ENCODE measurements at places on chromosomes 1 and 21.

DNA sequence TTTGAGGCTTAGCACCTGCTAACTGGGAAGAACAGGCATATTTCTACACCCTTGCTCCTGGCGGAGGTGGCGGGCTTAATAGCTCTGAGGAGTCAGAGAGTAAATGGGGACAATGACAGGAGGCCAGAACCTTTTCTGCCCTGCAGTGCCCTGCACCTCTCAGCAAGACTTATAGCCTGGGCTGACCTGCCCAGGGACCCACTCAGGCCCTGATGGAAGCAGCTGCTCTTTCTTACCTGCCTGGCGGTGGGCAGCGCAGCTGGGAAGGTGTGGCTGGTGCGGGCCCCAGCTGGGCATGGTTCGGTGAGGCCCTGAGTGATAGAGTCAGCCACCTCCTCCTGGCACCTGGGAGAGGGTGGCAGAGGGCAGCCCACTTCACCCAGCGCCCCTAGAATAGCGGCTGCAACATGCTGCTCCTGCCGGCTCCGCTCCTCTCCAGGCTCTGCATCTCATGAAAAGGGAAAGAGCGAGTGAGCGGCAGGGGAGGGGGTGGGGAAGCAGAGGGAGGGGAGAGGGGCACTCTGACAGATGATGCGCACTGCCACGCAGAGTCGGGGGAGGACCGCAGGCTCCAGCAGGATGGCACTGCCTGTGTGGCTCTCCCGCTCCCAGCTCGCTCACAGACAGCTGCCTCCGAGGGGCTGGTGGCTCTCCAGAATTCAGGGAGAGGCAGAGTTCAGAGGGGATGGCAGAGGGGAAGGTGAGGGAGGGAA is at the start of gene RGS8:
TSS of gene RGS8 (minus strand) at position 472 of the 713 bp plus-strand sequence. CDS start 14,938 bp downstream, outside the sequence.
- DNase-seq = no peak

- DNase-seq = no peak
Measured at GRCh38 chr1:43382027-43382779, 7.4 kb downstream of the MED8 start.

DNA sequence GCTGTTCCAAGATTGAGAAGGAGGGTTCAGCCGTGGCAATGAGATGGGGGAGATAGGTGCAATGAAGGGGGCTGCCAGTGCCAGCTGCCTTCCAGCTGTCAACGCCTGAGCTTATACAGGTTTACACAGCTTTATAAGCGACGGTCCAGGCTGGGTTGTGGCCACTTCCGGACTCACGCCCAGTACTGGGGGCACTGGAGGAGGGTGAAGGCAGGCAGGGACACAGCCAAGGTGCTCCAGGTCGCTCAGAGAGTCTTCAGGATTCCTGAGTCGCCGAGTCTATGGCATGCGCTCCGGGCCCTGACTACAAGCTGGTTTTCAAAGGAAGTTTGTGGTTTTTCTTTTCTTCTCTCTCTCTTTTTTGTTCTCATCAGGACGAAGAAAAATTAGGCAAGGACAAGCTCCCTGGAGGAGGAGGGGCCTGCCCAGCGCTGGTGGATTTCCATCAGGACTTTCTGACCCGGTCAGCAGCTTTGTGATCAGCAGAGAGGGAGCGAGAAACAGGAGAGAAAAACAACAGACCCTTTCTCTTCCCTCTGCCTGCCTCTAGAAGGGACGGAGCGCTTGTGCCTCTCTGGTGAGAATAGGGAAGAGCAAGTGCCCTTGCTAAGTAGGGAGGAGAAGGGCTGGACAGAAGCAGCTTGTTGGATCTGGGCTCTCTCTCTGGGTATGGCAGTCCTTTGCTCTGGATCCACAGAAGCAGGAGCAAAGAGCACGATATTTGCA is at the start of gene MINDY1:
TSS of gene MINDY1 (minus strand) at position 576 of the 726 bp plus-strand sequence. CDS start 4,285 bp downstream, outside the sequence.
- peak; percentile 83 for DNase-seq

DNA sequence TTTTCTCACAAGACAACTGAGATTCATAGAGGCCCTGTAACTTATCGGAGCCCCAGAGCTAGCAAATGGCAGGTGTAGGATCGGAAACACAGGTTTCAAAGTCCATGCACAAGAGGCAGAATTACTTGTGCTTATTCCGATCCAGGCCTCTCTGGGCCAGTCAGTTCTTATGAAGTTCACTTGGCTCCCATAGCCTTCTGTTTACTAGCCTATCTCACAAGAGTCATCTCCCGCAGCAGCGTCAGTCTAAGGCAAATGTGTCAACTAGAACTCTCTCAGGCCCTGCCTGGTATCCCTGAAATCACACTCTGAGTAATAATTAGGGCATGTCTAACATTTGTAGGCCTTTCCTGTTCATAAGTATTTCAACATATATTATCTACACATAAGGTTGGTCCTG is 43.3 kb downstream of the PHC2 start:
- DNase-seq = no peak

DNA sequence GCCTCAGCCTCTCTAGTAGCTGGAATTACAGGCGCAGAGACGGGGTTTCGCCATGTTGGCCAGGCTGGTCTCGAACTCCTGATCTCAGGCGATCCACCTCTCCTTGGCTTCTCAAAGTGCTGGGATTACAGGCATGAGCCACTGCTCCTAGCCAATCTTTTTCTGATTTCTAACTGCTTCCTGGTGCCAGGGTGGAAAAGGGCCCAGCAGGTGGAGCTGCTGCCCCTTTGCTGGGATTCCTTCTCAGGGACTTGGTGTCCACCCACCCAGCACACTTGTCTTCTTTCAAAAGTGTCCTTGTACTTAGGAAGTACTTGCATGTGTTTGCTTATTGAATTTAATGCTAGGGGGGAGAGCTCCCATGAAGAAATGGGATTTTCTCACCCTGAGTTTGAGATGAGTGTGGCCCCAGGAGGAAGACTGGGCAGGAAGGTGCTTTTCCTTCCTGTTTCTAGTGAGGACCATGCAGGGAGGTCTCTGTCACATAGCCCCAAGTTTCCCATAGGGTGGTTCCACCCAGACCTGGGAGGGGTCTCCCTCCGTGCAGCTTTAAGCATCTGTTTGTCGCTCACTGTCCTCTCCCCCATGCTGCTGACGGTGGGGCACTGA is 14.2 kb downstream of the UTP11 start:
- peak; percentile 68 for DNase-seq

DNA sequence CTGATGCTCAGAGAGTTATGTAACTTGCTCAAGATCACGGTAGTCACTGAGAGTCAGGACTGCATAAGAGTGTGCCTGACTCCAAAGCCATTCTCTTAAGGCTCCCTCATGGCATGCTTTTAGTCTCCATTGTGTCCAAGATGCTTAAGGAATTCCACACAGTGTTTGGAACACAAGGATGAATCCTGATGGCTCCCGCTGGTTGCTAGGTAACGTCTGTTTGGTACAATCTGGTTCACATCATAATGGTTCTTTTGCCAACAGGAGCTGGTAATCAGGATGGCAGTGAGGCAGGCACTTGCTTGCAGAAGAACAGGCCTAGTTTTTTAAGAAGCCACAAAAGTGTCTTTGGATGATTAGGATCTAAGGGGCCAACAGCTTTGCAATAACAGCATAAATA is 436.5 kb upstream of the DAB1 start:
- no peak for DNase-seq
